Effector CD8-positive, alpha-beta T cell (primary cell): ENCODE measurements at places on chromosomes 6 and 20.

- DNase-seq = no peak
Observed at GRCh38 chr6:155287762-155288161, 23.9 kb downstream of the CLDN20 start.

- DNase-seq = no peak
Observed at GRCh38 chr6:170075659-170076223, 215.1 kb downstream of the DLL1 start.

GRCh38 chr6:161257793-161258457, 15.9 kb downstream of the AGPAT4 start:
- DNase-seq = no peak

GRCh38 chr6:32529697-32530430, at the start of gene HLA-DRB5:
Gene HLA-DRB5 (minus strand): TSS chr6:32530287. CDS start chr6:32530224, 63 bp downstream.
- no peak for DNase-seq

GRCh38 chr6:16669227-16669626, 92.0 kb downstream of the ATXN1 start:
- DNase-seq = no peak

GRCh38 chr6:144515761-144516160, 230.6 kb downstream of the UTRN start:
- DNase-seq = no peak

DNA sequence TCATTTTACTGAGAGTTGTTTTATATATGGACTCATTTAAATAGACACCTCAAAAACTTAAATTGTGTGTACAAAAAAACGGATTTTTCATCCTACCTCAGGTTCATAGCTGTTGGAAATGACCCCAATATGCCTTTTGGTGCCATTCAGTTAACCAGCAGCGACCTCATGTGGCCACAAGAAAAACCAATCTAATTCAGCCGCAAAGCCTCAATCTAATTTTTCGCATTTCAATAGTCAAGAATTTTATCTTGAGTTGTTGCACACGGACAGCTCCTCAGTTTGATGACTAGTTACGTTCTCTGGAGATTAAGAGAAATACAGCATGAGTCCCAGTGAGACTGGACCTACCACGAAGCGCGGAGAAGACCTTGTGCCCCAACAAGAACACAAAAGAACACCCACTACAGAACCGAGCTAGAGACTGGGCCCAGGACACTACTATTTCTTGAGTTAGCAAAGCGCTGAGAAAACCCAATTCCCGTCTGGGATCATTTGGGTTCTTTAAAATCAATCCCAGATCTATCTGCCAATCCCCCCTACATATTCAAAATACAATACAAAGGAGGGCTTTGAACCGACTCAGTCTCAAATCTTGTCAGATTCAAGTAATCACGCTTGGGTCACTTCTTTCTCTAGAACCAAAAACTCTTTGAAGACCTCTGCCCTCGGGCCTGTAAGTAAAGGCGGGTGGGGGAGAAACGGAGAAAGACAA, 1.1 kb downstream of the TCP11 start:
- DNase-seq = peak; percentile 9

DNA sequence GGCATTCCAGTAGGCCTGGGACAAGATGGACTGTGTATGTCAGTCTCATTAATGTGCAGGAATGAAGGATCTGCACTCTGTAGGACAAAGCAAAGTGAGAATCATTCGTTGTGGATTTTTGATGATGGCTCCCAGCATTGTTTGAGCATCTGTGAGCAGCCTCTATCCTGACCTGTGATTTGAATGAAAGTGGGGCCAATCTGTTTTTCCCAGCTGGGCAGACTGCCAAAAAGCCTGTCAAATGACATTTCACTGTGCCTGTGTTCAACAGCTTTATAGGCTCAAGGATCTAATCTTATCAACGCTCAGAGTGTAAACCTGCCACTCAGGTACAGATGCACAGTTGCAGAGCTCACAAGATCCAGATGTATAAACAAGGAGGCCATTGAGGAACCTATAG, 86.7 kb upstream of the SYNDIG1 start:
- DNase-seq = no peak

DNA sequence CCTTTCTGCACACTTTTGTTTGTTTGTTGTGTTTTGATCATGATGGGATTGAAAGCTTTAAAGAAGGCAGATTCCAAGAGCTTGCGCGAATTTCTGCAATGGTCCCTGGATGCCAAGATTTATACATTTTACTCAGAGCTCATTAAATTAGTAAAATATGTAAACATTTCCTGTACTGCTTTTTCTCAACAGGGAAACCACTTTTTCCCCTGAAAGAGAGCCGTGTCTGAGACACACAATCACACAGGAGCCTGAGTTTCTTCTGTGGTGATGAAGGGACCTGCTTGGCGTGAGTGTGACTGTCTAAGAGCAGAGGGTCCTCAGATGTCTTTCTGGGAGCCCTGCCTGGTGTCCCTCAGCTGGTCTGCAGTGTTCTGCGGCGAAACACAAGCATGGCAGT, 12.1 kb upstream of the TAGAP start:
- DNase-seq = no peak

GRCh38 chr6:36478051-36478526, 35.3 kb downstream of the KCTD20 start:
- no peak for DNase-seq

- DNase-seq = no peak
Observed at GRCh38 chr20:2745936-2746635, 53.5 kb downstream of the EBF4 start.

- no peak for DNase-seq
Observed at GRCh38 chr6:160788806-160789205, 86.8 kb downstream of the PLG start.

DNA sequence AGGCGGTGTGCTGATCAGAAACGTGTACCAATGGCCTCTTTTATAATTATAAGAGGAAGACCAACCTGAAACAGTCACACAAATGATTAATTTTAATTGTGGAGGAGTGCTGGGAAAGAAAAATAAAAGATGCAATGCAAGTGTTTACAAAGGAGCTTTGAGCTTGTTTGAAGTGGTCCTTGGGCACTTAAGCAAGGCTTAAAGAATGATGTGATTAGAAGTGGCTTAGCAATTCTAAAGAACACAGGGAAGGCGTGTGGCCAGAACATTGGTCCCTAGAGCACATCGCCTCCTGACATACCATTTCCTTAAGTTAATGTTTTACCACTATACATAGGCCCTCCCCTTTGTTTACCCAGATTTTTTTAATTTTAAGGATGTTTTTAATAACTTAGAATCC, 26.1 kb downstream of the PTPN1 start:
- no peak for DNase-seq

GRCh38 chr20:36274181-36274841, 31.8 kb upstream of the DLGAP4 start:
- DNase-seq = no peak

DNA sequence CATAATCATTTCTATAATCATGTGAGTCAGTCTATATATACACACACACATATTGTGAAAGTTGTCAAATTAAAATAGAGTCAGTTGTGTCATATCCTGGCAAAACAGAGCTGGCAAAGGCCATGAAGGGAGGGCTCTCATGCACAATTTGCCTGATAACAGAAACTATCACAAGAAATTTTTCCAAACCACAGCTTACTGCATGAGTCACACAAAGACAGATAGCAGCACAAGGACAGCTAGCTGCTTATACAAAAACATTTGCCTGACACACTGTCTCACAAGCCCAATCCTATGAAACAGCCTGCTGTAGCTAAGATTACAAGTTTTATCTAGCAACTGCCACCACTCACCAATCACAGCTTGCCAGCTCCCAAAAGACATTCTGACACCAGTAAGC, 848.5 kb upstream of the MAN1A1 start:
- no peak for DNase-seq

DNA sequence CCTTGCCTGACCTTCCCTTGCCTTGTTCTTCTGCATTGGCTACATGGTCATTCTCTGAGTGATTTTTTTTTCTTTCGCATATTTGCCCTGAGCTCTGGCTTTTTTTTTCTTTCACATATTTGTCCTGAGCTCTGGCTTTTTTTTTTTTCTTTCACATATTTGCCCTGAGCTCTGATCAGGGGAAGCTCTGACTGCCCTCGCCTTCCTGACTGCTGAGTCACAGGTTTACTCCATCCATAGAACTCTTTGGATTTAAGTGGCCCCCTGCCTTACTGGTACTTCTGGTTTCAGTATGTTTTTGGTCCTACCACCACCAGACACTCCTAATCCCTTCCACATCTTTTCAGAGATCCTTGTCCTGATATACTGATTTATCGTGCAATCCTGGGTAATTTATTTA, 201.1 kb downstream of the OGFRL1 start:
- DNase-seq = no peak

DNA sequence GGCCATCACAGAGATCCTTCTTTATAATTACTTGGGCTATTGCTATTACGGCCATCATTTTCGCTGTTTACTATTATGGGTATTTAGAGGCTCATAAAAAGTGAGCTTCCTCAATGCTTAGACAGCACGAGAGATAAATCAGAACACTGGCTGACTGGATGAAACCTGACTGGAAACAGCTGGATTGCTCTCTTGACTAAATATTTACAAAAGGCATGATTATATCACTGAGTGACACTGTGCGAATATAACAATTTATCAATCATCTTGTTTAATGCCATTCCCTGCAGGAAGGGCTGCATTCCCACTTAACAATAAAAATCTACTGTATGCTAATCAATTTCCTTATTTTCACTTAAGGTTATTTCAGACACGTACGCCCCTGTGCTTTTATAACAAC, 260.1 kb upstream of the ARID1B start:
- no peak for DNase-seq

GRCh38 chr20:23260181-23260840, 90.3 kb upstream of the NXT1 start:
- DNase-seq = no peak

DNA sequence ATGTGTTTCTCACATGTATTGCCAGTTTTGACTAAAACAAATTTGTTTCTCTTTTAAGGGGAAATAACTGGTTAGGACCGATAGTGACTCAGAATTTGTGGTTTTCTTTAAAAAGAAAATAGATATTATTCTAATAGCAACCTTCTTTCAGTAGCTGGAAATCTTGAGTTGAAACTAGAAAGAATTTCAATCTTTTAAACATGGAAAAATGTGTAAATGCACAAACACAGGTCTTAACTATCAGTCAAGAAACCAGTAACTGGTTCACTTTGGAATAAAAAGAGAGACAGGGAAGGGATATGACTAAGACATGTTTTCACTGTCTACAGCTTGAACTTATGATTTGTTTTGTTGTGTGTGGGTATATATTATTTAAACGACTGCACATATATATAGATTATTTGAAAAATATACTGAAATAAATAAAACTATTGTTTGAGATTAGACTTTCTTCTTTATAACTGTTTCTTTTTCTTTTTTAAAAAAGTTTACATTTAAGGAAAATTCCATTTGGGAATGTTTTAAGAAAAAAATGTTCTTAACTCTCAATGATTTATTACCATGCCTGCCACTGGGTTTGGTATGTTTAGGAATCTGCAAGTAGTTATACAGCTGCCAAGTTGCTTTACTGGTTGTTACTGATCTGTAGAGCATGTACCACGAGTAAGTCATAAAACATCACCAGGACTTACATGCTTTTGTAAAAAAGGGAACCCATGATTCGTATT, 753.3 kb upstream of the MARCKS start:
- no peak for DNase-seq

DNA sequence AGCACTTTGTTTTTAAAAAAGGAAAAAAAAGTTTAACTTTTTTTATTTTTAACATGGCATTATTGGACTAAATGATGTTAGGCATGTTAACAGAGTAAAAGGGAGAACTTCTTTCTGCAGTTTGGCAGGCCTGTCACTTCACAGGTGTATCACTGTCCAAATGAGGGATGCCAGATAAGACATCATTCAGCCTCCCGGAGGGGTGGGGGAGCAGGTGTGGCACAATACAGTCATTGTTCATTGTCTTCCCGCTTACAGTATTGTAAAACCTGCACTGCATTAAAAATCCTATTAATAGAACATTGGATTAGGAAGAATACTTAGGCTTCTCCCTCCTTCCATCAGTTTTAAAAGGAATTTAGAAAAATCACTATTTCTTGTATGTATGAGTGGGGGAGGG, 80.7 kb downstream of the CARMIL1 start:
- no peak for DNase-seq

- DNase-seq = no peak
Observed at GRCh38 chr6:163463795-163464194, 49.3 kb downstream of the QKI start.

GRCh38 chr6:15511248-15512125, 151.3 kb downstream of the DTNBP1 start:
- no peak for DNase-seq

DNA sequence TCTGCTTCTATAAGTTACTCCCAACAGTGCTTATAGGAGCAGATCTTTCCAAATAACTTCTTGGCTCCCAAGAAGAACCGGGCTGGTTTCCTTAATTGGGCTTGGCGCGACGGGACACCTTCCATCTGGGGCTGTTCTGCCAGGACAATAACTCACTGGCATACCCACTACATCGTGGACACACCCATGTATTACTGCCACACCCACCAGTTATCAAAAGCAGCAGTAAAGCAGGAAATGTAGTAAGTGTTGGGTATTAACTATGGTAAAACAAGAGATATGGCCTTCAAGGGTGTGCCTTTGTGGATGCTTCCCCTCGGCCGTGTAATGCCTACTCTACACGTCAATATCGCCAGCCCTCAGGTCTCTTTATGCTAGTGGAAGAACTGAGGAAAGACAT, 24.7 kb downstream of the CNKSR3 start:
- DNase-seq = no peak

GRCh38 chr20:21266191-21266536, 37.0 kb upstream of the XRN2 start:
- DNase-seq = no peak

- DNase-seq = no peak
Observed at GRCh38 chr20:35306931-35307517, 14.8 kb upstream of the FAM83C start.

DNA sequence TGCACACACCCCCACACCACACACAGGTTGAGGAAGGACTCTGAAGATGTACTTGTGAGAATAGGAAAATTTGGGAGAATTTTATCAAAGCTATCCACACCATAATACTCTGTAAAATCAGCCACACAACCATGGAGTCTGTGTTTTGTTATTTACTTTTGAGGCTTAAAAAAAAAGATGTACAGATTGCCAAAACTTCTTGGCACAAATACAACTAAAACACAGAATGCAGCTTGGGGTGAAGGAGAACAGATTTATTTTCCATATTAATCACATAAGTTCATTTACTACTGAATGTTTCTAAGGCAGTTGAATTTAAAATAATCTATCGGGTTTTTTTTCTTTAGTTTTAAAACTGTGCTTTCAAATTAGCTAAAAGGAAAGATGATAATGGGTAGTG, 32.8 kb upstream of the KCNQ5 start:
- no peak for DNase-seq

DNA sequence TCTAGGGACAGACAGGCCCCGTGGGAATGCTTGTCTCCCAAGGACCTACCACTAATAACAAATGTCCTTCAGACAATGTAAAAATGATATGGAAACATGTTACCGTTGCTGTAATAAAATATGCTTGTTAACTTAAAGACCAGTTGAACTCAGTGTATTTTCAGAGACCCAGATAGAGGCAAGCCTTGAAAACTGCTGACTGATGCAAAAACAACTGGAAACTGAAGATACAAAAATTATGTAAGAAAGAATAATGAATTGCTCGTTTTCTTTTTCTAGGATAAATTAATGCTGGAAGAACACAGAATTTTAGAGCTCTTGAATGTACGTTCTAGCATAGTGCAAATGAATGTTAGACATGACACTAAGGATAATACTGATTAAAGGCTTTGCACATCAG, 311.5 kb upstream of the MAN1A1 start:
- no peak for DNase-seq
